ENCODE measurements at places on chromosomes 1 and 21.

- no peaks in the 10 kb centered on the region for H3K27me3 ChIP-seq
- H3K36me3 ChIP-seq, result no peaks in the 10 kb centered on the region
Measured at GRCh38 chr1:47650205-47650604, 212.4 kb downstream of the FOXD2 start.

GRCh38 chr1:11944358-11944931 lies 9.9 kb downstream of the PLOD1 start:
- H3K27ac ChIP-seq, result no peak overlapping the region
- DNase-seq, result no peak
- no peaks in the 10 kb centered on the region for H3K27me3 ChIP-seq
- H3K36me3 ChIP-seq, result no peaks in the 10 kb centered on the region

GRCh38 chr21:41774467-41775148 lies 7.8 kb upstream of the RIPK4 start:
- H3K4me3 ChIP-seq, result no peak overlapping the region
- H3K27me3 ChIP-seq, result no peaks in the 10 kb centered on the region
- H3K36me3 ChIP-seq, result no peaks in the 10 kb centered on the region

DNA sequence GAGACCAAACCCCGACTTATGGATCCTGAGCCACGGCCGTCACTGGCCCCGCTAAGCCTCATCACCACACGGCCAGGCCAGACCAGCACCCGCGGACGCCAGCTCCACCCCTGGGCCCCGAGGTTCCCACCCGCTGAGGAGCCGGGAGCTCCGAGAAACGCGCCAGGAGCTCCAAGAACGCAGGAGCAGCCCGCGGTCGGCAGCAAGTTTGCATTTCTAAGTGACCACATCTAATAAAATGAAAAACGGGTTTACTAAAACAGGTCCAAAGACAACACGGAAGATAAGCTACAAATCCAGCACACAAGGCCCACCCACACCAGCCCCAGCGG lies 8.1 kb upstream of the C1QTNF12 start:
- H3K27ac ChIP-seq, result no peak overlapping the region
- peaks cover 36% of the 10 kb centered on the region for H3K36me3 ChIP-seq
- H3K4me3 ChIP-seq, result no peak overlapping the region
- DNase-seq, result no peak
- H3K4me1 ChIP-seq, result no peaks in the 10 kb centered on the region
- H3K27me3 ChIP-seq, result no peaks in the 10 kb centered on the region

DNA sequence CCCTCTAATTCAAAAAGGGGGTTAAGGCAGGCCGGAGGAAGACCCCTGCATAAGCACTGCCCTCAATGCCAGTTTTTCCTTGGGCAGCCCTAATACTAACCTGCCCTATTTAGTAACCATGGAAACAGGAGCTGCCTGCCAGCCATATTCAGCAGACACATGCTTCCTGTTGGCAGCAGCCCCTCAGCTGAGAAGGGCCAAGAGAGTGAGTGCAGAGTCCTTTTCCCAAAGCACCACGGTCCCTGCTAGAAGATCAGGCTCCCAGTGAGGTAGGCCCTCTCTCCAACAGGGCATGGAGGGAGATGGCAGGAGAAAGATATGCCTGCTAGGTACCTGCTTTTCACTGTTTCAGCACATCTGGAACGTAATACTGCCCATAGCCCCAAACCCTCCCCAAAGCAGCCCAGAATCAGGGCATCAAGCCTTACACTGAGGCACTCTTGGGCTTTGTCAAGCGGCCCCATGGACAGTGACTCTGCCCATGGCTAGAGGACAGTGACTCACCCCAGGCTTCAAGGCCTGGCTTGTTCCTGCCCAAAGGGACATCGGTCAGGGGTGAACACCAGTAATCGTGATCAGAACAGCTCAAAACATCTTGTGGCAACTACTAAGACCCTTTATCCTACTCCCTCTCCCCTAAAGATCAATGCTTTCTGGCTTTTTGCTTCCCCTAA lies 64.5 kb downstream of the BCAR3 start:
- H3K36me3 ChIP-seq, result no peaks in the 10 kb centered on the region
- H3K27ac ChIP-seq, result peak overlapping the region; percentile 42
- no peak overlapping the region for H3K4me3 ChIP-seq
- H3K4me1 ChIP-seq, result peaks cover 55% of the 10 kb centered on the region
- no peak for DNase-seq

DNA sequence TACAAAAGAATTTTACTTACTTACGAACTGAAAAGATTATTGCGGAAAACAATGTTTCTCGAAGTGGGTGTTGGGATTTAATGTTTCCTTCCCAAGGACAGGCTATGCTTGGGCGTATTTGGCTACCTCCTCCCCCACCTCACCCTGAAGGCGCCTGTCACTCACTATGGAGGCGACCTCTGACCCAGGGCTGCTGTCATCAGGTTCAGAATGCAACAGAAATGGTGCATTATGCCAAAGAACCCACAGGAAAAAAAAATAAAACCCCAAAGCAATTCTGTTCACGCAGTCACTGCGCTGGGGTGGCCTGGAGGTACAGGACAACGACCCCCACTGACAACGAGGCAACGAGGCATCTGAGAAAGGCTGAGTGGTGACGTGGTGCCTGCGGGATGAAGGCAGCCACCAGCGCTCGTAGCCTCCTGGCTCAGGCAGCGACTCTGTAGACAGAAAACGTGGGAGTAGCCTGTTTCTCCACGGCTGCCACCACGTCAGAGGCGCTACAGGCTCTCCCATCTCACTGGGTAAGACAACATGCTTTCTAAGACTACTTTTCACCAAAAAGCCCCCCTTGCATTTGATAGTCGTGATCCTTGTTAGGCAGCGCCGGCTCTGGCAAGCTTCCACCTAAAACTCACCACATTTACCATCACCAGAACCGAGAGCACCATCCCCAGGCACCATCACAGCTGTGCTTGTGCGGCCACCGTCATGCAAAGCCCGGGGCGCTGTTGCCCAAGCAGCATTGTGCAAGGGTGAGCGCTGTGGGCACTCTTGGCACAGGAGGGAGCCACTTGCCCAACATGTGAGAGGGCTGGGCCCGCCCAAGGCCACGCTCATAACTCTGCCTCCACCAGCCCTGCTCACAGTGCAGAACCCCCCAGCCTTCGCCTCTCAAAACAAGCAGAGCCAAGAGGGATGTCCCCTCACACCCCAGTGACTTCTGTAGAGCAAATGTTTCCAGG lies 14.3 kb downstream of the NADK start:
- H3K27ac ChIP-seq, result no peak overlapping the region
- H3K36me3 ChIP-seq, result no peaks in the 10 kb centered on the region
- DNase-seq, result no peak
- no peaks in the 10 kb centered on the region for H3K27me3 ChIP-seq
